ENCODE measurements at places on chromosomes 6 and 20. TPM values are rescaled to one million over a fixed set of nuclear protein-coding genes. Genes with fewer than 3 reads are reported as not detected.

RUNX2 gene
- total RNA-seq, result 3.5 TPM

CFAP61 gene
- total RNA-seq, result 0.79 TPM

CGA gene
- not detected for total RNA-seq

MEP1A gene
- not detected for total RNA-seq

ADGRG6 gene
- 80.3 TPM for total RNA-seq

ZBTB46 gene
- 4.0 TPM for total RNA-seq

TNFRSF21 gene
- total RNA-seq, result 3.3 TPM

SPATA25 gene
- total RNA-seq, result 1.9 TPM

VSX1 gene
- not detected for total RNA-seq

WFDC13 gene
- total RNA-seq, result not detected

CCN6 gene
- 7.6 TPM for total RNA-seq

CAGE1 gene
- not detected for total RNA-seq

PRPH2 gene
- 0.38 TPM for total RNA-seq

SOBP gene
- total RNA-seq, result 0.26 TPM

SLC22A1 gene
- 3.3 TPM for total RNA-seq

SCP2D1 gene
- not detected for total RNA-seq

ZC3H12D gene
- 0.23 TPM for total RNA-seq

RBPJL gene
- total RNA-seq, result not detected

SLC22A7 gene
- not detected for total RNA-seq

LY86 gene
- not detected for total RNA-seq

CST2 gene
- not detected for total RNA-seq

KIAA1755 gene
- total RNA-seq, result not detected

TTBK1 gene
- not detected for total RNA-seq
